Activated naive CD4-positive, alpha-beta T cell treated with anti-CD3 and anti-CD28 coated beads, Interleukin-2, amount 10 ng/mL, durations not matched to agents 7 days and 5 days (primary cell): ENCODE measurements at places on chromosomes 7 and 10.
A peak's percentile ranks its signal among the peaks of the same experiment; 100 is the strongest.

DNA sequence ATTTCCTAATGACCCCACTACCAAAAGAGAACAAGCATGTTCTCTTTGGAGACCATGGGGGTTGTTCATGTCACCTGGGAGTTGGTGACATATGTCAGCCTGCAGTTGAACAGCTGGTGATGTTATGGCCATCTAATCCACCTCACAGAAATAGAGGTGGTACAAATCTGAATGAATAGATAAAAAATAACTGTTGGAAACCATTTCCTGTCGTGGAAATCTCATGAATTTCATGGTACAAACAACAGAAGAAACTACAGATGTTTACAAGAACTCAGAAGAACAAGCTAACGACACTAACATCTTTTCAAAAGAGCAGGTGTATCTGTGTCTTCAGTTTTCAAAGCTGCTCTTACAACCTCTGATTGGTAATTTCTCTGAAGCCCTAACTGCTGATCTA lies 81.3 kb downstream of the RAPGEF5 start:
- no peak for DNase-seq
- no peaks in the 10 kb centered on the region for H3K36me3 ChIP-seq
- H3K27ac ChIP-seq: no peak overlapping the region
- no peak overlapping the region for H3K4me3 ChIP-seq
- peaks cover 6% of the 10 kb centered on the region for H3K27me3 ChIP-seq

DNA sequence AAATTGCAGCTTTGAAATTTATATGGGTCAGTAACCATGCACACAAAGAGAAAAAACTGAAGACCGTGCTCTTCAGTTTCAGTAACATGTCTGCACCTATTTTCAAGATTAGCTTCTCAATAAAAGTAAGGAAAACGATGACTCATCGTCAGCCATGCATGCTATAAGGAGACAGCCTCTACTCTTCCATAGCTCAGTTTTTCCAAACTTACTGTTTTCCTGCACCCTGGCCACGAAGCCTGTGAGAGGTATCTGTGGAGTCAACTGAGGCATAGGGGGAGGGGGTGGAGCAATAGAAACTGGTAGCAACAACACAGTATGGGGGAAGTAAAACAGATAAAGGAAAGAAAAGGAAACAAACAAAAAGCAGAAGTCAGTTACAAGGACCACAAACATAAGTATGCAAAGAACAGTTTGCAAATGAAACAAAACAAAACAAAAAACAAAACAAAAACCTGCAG lies 58.0 kb downstream of the PDSS1 start:
- peaks cover 22% of the 10 kb centered on the region for H3K36me3 ChIP-seq
- H3K27me3 ChIP-seq: no peaks in the 10 kb centered on the region
- DNase-seq: no peak
- peaks cover 3% of the 10 kb centered on the region for H3K4me1 ChIP-seq
- H3K4me3 ChIP-seq: no peak overlapping the region

DNA sequence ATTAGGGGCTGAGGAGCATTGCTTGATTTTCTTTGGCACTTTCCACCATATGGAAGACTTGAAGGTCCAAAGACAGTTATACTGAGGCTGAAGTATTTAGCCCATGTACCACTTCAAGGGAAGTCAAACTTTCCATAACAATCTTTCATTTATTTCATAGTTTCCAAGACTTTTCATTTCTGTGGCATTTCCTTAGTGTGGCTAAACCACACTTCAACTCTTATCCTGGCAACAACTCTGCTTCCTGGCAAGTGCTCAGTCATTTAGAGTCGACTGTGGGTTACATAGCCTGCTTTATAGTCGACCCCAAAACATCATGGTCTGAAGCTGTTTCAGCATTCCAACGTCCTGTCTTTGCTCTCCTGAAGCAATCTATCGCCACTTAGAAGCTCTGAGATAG lies 343.0 kb upstream of the SEMA3D start:
- no peaks in the 10 kb centered on the region for H3K4me1 ChIP-seq
- DNase-seq: no peak
- no peak overlapping the region for H3K4me3 ChIP-seq

- H3K4me1 ChIP-seq: peaks cover 10% of the 10 kb centered on the region
- H3K4me3 ChIP-seq: no peak overlapping the region
- no peaks in the 10 kb centered on the region for H3K36me3 ChIP-seq
- no peaks in the 10 kb centered on the region for H3K27me3 ChIP-seq
Observed at GRCh38 chr10:28215930-28216329, 86.9 kb downstream of the MPP7 start.

- DNase-seq: no peak
- no peaks in the 10 kb centered on the region for H3K4me1 ChIP-seq
- no peaks in the 10 kb centered on the region for H3K36me3 ChIP-seq
Observed at GRCh38 chr10:78278058-78278404, 244.4 kb downstream of the RPS24 start.

DNA sequence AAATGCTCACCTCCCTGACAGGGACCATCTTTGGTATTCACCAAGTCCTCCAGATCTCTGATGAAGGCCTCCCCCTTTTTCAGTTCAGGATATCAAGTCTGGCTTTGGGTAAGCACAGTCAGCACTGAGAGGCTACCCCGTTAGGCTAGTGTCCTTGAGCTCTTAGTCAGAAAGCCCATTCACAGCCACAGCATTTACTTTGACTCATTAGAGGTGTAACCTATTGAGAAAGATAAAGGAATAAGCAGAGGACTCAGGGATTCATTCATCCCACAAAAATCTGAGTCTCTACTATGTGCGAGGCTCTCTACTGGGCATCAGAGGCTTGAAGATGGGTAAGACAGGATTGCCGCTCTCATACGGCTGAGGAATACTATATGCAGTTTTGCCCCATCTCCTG lies 14.0 kb upstream of the RAMP3 start:
- H3K27me3 ChIP-seq: peaks cover 60% of the 10 kb centered on the region
- H3K36me3 ChIP-seq: no peaks in the 10 kb centered on the region
- DNase-seq: no peak
- H3K4me1 ChIP-seq: peaks cover 5% of the 10 kb centered on the region
- no peak overlapping the region for H3K27ac ChIP-seq

DNA sequence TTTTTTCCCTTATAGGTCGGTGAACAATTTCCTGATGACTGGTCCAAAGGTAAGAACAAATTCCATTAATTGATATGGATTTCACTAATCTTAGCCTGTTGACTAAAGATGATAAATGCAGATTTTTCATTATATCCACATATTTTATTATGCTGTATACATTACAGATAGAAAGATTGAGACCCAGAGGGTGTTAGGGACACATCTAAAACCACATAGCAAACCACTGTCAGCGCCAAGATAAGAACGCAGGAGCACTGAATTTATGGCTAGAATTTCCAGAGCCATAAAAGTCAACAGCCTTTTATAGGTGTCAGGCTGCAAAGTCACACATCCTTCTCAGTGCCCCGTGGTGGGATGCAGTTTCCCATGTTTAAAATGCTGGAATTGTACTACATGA lies 16.2 kb downstream of the WNT8B start:
- peaks cover 10% of the 10 kb centered on the region for H3K36me3 ChIP-seq
- H3K27ac ChIP-seq: no peak overlapping the region
- peaks cover 18% of the 10 kb centered on the region for H3K27me3 ChIP-seq
- no peak overlapping the region for H3K4me3 ChIP-seq
- no peak for DNase-seq

DNA sequence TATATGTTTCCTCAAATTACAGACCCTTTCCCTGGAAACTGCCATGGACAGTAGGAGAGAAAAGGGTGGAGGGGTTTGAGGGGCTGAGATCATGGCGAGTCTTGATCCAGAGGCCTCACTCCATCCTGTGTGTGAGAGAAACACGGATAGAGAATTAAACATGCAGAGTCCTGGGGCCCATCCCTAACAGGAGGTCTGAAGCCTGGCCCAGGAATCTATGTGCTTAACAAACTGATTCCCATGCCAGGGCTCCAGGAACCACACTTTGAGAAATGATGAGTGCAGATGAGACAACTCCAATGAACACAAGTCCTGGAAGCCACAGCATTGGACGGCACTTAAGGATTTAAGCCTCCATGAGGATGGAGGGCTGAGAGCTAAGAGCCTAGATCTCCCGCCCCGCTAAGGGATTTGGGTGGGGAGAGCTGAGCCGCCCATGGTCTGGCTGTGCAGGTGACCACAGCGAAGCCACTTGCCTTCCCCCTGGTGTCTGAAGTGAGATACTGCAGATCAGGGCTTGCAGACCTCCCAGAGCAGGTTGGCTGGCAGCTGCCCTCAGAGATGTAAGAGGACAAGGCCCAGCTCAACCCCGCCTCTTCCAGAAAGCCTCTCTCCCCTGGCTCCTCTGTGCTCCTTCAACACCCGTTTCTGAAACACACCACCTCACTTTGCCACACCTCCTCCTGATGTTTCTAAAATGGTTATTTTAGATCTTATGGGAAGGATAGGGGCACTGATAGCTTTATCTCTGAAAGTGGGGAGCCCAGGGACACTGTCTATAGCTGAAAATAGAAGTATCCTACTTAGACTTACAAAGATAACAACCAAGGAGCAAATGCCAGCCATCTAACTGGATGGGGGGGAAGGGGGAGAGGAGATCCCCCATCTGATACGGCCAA lies 24.8 kb upstream of the EIF5AL1 start:
- peak; percentile 39 for DNase-seq
- no peaks in the 10 kb centered on the region for H3K4me1 ChIP-seq
- H3K4me3 ChIP-seq: no peak overlapping the region
- H3K36me3 ChIP-seq: no peaks in the 10 kb centered on the region

GRCh38 chr10:133110133-133110532 lies 22.4 kb downstream of the ADGRA1 start:
- H3K4me3 ChIP-seq: no peak overlapping the region
- H3K36me3 ChIP-seq: peaks cover 2% of the 10 kb centered on the region
- H3K27me3 ChIP-seq: peaks cover 8% of the 10 kb centered on the region
- DNase-seq: no peak
- no peaks in the 10 kb centered on the region for H3K4me1 ChIP-seq
- H3K27ac ChIP-seq: no peak overlapping the region

DNA sequence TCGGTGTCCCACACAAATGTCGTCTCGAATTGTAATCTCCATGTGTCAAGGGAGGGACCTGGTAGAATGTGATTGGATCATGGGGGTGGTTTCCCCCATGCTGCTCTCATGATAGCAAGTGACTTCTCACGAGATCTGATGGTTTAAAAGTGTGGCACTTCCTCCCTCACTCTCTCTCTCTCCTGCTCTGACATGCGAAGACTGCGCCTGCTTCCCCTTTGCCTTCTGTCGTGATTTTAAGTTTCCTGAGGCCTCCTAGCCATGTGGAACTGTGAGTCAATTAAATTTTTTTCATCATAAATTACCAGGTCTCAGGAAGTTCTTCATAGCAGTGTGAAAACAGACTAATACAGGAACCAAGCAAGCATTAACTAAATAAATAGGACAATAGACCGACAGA lies 229.1 kb downstream of the GFRA1 start:
- no peak overlapping the region for H3K4me3 ChIP-seq
- H3K4me1 ChIP-seq: no peaks in the 10 kb centered on the region
- no peak for DNase-seq
- no peak overlapping the region for H3K27ac ChIP-seq
- no peaks in the 10 kb centered on the region for H3K27me3 ChIP-seq

GRCh38 chr7:24851786-24852185 lies 94.5 kb upstream of the GSDME start:
- H3K4me3 ChIP-seq: no peak overlapping the region
- no peaks in the 10 kb centered on the region for H3K27me3 ChIP-seq
- peak overlapping the region; percentile 8 for H3K27ac ChIP-seq
- peak; percentile 30 for DNase-seq
- H3K36me3 ChIP-seq: peaks cover 63% of the 10 kb centered on the region
